ENCODE measurements at places on chromosomes 2 and 18.
A peak's percentile ranks its signal among the peaks of the same experiment; 100 is the strongest.

GRCh38 chr2:236782938-236783337 is 213.3 kb downstream of the ACKR3 start:
- DNase-seq = no peak

- no peak for DNase-seq
Measured at GRCh38 chr2:47014564-47015051, 99.0 kb upstream of the MCFD2 start.

GRCh38 chr2:117853873-117854272 is 39.4 kb downstream of the DDX18 start:
- no peak for DNase-seq

- no peak for DNase-seq
Measured at GRCh38 chr2:109079590-109079989, 49.4 kb upstream of the SH3RF3 start.

GRCh38 chr2:70124983-70125480 is 37.8 kb downstream of the PCBP1 start:
- peak; percentile 58 for DNase-seq

- DNase-seq = no peak
Measured at GRCh38 chr2:49924044-49924817, 769.9 kb upstream of the FSHR start.

DNA sequence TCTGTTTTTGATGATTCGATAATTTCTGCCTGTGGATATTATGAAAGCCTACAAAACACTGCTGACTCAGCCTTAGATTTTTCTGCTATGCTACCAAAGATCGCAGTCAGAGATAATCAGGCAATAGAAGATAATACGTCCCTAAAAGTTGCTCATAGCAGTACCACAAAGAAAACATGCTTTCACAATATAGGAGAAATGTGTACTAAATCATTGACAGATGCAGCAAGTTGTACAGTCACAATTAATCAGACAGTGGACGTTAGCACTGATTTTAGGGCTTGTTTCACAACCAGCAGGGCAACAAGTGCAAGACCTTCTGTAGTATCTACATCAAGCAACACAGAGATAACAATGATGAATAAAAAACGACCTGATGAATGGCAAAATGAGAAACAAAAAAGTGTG is 19.5 kb downstream of the RBM44 start:
- DNase-seq = peak; percentile 59

DNA sequence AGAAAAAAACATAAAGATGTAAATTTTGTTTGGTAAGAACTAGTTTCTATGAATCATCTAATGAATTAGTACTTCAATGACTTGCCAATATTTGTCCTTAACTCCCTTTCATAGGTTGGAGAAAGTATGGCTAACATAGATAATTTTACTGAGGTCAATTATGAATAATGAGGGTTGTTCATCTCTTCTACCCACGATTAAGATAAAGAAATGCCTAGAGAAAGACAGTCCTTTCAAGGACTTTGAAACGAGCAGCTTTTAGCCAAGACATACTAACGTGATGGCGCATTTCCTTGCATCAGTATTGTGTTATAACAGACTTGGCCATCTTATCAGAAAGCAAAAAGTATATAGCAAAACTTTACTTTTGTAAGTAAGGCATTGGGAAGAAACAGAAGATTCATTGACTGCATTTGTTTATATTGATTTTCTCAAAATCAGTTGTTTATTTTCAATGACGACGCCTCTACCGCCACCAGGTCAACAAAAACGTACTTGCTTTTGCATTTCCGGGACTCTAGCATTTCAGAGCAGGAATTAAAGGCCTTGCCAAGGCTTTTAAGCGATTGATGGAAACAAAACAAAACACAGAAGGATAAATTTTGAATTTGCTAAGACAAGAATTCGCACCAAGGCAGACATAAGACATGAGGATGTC is 961 bp downstream of the RBM43 start:
- DNase-seq = peak; percentile 15

GRCh38 chr18:26919627-26920026 is 54.1 kb upstream of the AQP4 start:
- DNase-seq = peak; percentile 15

DNA sequence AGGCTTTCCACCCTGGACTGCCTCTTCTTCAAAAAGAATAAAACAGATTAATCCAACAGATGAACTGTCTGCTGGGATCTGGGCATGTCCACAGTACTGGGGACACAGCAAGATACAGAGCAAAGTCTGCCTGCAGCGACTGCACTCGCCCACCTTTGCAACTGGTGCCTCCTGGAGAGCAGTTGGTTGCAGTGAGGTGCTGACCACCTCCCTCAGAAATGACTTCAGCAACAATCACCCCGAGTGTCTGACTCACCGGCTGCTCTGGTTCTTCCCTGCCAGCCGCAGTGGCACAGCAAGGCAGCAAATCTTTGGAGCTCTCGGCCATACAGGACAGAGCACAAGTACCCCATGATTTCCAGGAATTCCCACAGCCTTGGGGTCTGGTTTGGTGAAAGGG is 179.7 kb downstream of the ANAPC1 start:
- no peak for DNase-seq

- DNase-seq = no peak
Measured at GRCh38 chr2:19652811-19653210, 249.0 kb downstream of the TTC32 start.

DNA sequence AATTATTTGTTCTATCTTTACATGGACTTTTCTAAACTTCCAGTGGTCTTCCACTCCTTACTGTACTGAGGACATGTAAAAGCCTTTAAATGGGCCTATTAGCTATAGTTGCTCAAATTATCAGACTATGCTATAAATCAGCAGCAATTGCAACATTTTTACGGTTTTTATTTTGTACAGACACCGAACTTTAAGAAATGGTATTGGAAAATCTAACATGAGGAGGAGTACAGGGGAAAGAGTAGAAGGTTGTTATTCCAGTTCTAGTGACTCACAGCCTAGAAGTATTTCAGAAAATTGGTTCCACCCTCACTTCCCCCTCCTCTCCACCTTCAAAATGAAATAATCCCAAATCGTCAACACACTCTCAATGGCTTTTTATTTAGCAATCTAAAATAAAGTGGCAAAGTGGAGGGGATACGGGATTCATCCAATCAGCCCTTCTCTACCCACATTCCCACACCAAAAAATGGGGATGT is 1.1 kb downstream of the NCKAP1 start:
- no peak for DNase-seq

GRCh38 chr2:237068005-237068576 is 17.6 kb upstream of the COPS8 start:
- peak; percentile 19 for DNase-seq

- no peak for DNase-seq
Measured at GRCh38 chr2:239327536-239328350, 73.1 kb downstream of the HDAC4 start.

- DNase-seq = no peak
Measured at GRCh38 chr2:108621087-108621559, 86.9 kb downstream of the LIMS1 start.

Data from fibroblast of skin of scalp (primary cell).